ENCODE measurements at places on chromosomes 2 and 18.

DNA sequence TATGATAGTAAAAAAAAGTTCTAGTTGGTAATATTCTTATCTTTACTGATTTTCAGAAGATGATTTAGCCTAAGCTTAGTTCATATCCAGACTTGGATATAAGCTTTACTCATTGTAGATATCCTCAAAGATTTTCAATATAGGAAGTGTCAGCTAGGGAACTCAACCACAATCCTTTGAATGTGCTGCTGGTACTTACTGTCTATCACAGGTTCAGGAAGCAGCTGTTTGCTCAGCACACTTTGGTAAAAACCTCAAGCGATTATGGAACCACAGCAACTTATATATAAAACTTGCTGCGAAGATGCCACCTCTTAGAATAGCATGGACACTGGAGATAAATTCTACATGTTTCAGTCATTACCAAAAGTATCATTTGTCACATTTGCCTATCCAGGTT, 60.1 kb upstream of the TNFRSF11A start:
- DNase-seq, result no peak

DNA sequence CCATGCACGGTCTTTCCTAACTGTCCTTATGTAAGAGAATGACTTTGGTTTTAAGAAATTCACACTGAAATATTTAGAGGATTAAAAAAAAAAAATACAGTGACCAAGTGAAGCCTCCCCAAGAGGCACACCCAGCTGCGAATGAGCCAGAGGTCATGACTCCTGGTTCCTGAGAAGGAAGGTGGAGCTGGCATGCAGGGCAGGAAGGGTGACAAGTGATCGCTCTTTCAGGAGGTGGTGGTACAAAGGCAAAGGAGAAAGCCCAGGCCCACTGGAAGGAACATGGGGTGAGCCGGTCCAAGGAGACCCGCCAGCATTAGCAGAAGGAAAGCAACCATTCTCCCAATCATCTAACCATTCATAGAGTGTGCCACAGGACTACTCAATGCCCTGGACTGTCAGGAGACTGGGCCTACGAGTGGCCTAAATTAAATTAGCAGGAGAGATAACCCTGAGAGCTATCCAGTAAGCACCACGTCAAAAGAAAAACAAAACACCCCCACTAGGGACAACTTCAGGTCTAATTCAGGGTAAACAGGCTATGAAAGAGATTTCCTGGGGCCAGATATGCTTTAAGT, 7.8 kb downstream of the INO80C start:
- DNase-seq, result no peak

DNA sequence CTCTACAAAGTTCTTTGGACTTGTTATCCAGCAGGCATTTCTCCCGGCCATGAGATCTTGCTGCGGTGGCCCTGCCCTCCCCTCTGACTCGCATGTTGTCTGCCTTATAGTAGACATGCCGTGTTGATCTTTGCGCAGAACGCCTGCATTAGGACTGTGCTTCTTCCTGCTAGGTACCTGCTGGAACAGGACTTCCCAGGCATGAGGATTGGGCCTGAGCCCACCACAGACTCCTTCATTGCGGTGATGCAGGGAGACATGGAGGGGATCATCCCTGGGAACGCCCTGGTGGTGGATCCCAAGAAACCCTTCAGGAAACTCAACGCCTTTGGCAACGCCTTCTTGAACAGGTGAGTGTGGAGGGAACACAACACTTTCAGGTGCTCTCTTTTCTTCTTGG, 10.1 kb downstream of the EHD3 start:
- no peak for DNase-seq

GRCh38 chr2:239555571-239555905, 154.7 kb upstream of the HDAC4 start:
- no peak for DNase-seq

DNA sequence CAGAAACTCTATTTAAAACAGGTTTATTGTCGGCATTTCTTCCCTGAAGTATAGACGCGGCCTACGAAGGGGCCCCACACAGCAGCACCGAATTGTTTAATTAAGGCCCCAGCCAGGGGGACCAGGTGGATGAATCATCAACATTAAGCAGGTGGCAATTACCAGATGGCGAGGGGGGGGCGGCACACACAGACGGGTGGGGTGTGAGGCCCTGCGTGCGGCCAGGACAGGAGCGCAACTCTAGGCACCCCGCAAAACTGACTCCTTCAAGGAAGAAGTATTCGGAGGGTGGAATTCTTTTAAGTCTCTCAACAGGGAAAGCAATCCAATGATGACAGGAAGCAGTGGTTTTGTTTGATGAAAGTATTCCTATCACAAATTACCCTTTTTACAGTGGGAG, 830.4 kb downstream of the GALR1 start:
- DNase-seq, result no peak

GRCh38 chr18:62634458-62634857, 80.9 kb upstream of the PHLPP1 start:
- no peak for DNase-seq

Measured in stimulated activated CD8-positive, alpha-beta memory T cell treated with anti-CD3 and anti-CD28 coated beads, Interleukin-7, amount 100 ng/mL, for 1 hour (primary cell).